ENCODE measurements at places on chromosomes 4 and X.
A peak's percentile ranks its signal among the peaks of the same experiment; 100 is the strongest.

DNA sequence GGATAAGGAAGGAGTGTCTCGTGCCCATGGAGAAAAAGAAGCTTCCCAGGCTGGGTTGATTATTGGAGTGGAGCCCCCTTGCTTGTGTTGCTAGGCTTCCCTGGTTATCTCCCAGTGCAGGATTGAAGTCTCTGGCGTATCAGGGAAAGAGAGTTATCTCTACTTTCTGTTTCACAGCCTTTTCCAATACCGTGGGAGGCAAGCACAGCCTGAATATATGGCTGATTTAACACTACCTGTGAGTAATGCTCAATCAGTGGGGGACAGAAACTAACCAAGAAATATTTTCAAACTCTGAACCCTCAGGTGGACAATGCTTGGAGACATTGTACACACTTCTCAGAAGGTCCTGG is 65.2 kb downstream of the SERPINA7 start:
- no peak for DNase-seq

DNA sequence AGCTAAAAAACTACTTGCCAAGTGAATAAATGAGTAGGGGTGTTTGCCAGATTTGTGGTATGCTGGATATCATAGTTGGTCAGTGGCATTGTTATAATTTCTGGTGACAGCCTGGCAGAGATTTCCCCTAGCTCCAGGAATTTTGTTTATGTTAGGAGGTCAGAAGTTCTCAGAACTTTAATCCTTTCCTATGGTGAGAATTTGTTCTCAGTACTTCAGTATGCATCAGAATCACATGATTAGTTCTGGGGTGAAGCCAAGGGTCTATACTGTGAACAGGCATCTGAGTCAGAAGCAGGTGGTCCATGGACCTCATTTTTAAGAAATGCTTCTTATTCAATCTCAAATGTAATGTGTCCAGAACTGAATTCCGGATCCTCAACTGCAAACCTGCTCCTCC is 10.5 kb downstream of the RASSF6 start:
- no peak for DNase-seq

DNA sequence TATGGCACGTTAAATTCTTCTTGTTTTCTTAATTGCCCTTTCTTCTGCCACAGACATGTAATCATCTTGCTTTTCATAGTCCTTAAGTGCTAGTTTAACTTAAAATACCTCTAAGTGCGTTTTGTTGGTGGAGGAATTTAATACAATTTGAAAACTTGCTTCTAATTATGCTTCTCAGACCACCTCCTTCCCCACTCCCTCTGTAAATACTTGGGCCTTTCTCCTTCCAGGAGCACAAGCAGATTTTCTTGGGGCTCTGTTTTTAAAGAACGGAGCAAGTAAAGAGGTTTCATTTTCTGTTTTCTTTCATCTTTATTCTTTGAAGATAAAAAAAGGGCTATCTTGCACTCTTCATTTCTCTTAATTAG is 559 bp upstream of the PCDH18 start:
- DNase-seq, result no peak

DNA sequence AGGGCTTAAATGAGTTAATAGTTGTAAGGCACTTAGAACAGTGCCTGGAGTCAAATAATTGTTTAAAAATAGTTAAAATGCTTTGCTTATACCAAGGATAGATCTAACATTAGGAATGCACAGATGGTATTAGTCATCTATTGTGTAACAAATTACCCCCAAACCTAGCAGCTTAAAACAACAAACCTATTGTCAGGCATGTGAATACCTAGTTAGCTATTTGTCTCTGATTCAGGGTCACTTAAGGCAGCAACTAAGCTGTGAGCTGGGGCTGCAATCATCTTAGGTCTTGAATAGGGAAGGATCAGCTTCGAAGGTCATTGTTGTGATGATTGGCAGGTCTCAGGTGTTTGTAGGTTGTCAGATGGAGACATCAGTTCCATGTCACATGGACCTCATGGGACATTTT is 42.4 kb upstream of the AGA start:
- DNase-seq, result no peak

DNA sequence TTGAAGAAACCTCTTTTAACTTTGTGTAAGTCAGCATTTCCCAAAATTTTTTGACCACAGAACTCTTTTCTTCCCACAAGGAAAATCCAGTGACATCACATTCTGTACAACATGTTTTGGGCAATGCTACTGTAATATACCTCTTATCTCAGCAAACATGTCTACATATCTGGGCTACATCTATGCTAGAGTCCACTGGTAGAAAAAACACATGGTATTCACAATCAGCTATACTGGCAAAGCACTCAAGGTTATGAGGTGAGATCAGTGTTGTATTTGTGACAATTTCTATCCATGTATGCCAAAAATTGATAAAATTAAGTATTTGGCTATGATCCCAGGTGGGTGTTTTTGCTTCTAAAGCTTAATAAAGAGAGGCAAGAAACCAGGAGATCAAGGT is 98.0 kb downstream of the ATP11C start:
- no peak for DNase-seq

GRCh38 chrX:123851079-123851478 is 8.8 kb upstream of the XIAP start:
- DNase-seq, result no peak

DNA sequence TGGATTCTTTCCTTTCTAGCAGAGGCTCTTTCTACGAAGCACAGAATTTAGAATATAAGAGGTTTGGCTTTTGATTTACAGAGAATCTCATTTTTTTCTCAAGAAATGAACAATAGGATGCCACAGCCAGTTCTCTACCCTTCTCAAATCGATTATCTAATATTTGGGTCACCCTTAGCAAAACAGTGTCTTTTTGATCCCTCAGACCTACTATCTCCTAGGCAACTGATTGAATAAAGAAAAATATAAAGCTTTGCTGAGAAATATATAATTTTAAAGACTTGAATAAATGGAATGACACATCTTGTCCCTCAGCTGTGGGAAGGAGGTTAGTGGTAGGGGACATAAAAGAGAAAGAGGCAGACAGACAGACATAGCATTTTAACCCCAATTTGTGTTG is 153.3 kb downstream of the SH3KBP1 start:
- no peak for DNase-seq

GRCh38 chr4:144712775-144713174 is 66.8 kb downstream of the HHIP start:
- no peak for DNase-seq

DNA sequence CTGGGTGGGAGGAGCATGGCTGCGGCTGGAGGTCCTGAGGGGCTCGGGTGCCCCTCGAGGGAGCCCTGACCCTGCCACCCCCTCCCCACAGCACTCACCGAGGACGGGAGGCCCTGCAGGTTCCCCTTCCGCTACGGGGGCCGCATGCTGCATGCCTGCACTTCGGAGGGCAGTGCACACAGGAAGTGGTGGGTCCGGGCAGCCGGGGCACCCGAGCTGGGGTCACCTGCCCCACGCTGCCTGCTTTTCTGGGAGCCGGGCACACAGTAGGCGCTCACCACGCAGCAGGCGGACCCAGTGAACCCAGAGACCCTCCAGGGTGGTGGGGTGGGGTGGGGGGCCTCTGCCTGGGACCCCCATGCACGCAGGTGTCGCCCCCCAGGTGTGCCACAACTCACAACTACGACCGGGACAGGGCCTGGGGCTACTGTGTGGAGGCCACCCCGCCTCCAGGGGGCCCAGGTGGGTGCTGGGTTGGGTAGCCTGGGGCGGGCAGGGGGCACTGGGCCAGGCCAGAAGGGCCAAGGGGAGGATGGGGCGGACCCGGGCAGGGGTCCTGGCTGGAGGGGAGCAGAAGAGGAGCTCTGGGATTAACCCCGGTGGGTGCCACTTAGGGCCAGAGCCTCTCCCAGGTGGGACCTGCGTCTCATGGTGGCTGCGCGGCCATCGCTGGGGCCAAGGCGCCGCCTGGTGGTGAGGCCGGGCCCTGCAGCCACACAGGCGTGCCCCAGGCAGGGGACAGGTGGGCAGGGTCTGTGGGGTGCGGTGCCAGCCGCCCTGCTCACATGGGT is 1.4 kb downstream of the HGFAC start:
- DNase-seq, result peak; percentile 64

- no peak for DNase-seq
These were observed 89.7 kb downstream of the LINC00632 start for GRCh38 chrX:140799216-140799615.

DNA sequence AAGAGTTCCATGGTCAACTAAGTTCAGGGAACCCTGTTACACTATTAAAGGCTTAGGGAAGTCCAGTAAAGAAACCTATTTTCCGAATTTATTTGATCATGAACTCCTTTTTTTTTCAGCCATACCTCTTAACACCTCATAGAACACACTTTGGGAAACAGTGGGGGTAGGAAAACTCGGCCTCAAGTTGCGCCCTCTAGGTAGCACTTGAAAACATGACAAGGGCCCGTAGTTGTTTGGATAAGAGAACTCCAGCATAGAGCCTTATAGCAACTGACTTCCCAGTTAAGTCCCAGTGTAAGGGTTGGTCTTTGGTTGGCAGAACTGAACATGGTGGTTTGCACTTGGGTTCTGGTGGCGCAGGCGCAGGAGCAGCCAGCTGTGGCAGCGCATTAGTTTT is 14.4 kb downstream of the OGT start:
- DNase-seq, result no peak

All from CD4-positive, alpha-beta T cell treated with Interleukin-6 for 4 hours (primary cell).